H54 (cell line): ENCODE measurements at places on chromosomes 5 and 9.

DNA sequence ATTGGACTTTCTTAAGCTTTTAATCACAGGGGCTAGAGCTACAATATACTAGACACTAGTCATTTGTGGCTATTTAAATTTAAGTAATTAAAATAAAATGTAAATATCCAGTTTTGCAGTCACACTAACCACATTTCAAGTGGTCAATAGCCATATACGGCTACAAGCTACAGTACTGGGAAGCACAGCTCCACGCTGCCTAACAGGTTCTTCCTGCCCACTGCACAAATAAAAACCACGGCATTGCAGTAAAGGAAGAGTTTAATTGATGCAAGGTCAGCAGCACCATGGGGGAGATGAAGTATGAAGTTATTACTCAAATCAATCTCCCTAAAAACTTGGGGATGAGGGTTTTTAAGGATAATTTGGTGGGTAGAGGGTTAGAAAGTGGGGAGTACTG is 134.1 kb downstream of the LURAP1L start:
- no peak for DNase-seq

- DNase-seq = no peak
Observed at GRCh38 chr5:127112347-127112864, 39.1 kb upstream of the C5orf63 start.

DNA sequence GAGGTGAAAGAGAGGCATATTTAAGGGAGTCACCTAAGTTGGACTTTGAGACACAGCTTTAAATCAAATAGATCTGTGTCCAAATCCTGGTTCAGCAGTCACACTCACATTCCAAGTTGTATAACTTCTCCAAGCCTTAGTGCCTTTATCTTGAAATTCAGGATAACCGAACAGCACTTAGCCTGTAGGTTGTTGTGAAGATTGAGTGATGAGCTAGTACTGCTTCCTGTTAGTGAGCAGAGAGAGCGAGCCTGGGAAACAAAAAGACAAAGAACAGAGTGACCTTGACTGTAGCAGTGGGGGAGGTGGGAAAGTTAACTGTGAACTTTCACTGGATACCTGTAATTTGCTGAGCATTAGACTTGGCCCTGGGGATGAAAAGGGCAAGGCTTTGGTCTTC is 22.4 kb downstream of the MAML1 start:
- no peak for DNase-seq

GRCh38 chr9:76433836-76434235 is 25.1 kb upstream of the GCNT1 start:
- no peak for DNase-seq

GRCh38 chr9:38233343-38233742 is 159.2 kb upstream of the ALDH1B1 start:
- no peak for DNase-seq

DNA sequence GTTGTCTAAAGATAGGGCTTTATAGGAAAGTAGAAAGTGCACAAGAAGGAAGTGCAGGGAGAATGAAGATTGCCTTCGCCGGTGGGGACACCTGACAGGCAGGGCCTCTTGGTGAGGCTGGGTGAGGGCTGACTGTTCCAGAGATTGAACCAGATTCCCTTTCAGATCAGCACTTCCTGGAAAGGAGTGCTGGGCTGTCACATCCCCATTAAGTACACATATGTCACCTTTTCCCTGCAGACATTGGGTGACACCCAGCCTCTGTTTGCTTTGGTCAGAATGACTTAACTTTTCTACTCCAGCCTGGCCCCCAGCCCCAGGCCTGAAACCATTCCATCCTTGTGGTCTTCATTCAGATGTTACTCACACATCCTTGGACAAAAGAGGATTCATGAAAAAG is 7.4 kb upstream of the SHROOM1 start:
- no peak for DNase-seq

GRCh38 chr5:151005187-151005949 is 15.0 kb upstream of the GPX3 start:
- DNase-seq = no peak

DNA sequence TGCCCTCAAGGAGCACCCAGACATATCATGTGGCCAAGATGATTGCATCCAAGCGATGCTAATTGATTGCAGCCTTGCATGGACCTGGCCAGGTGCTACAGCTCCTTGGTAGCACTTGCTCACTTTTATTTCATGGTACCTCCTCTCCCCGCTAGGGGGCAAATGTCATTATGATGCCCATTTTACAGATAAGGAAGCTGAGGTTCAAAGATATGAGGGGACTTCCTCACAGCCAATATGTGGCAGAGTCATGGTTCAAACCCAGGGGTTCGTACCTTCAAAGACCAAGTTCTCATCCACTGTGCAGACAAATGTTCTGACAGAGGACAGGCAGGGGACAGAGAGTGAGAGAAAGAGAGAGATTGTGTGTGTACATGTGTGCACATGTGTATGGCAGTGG is 21.9 kb upstream of the KCNMB1 start:
- no peak for DNase-seq

- no peak for DNase-seq
Observed at GRCh38 chr9:135989722-135990467, 28.7 kb upstream of the UBAC1 start.

DNA sequence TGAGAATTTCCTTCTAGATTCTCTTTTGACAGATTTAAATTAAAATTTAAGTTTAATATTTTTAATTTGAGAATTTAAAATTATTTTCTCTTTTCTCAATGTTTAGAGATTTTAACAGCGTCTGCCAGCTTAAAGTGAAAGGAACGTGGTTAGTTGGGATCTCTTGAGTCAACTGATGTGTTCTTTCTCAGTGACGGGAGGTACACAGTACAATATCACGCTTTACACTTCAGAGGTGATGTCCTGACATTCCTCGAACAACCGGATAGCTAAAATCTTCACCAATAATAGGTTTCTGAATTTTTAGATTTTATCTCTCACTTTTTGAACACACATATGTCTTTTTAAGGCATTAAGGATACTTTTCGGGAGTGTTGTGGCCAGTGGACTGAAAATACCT is 81.1 kb downstream of the FAM174A start:
- no peak for DNase-seq

GRCh38 chr9:106862110-106862820 is 701 bp upstream of the ZNF462 start:
- peak; percentile 53 for DNase-seq

- DNase-seq = peak; percentile 54
Observed at GRCh38 chr9:37747271-37747753, 6.3 kb upstream of the TRMT10B start.

DNA sequence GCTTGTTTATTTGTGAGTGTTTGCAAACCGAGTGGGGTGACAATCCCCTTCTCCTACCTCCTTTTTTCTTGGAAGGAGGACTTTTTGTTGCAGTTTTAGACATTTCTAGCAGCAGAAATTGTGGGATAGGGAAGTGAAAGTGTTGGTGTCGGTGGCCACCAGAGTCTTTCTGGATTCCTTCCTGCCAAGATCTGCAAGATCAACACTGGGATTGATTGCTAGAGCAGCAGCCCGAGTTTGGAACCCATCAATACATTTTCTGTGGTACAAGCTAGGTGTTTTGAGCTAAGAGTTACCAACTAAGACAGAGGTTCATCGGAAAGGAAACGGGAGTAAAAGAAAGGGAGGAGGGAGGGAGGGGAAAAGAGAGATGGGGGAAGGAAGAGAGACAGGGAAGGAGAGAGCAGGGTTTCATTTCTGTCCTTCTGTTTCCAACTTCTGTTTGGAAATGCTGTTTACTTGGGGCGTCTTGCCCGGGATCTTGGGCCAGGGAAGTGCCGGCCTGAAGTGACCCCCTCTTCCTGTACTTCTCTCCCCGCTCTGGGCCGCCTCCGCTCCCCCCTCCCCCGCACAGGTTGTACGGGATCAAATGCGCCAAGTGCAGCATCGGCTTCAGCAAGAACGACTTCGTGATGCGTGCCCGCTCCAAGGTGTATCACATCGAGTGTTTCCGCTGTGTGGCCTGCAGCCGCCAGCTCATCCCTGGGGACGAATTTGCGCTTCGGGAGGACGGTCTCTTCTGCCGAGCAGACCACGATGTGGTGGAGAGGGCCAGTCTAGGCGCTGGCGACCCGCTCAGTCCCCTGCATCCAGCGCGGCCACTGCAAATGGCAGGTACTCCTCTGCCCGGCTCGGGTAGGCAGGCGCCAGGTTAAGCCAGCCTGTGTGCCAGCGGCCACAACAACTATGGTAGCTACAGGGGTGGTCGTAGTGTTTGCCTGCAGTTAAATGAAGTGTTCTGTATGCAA is 4.0 kb downstream of the ISL1 start:
- no peak for DNase-seq

GRCh38 chr9:130845254-130845653 is 10.2 kb downstream of the ABL1 start:
- no peak for DNase-seq

DNA sequence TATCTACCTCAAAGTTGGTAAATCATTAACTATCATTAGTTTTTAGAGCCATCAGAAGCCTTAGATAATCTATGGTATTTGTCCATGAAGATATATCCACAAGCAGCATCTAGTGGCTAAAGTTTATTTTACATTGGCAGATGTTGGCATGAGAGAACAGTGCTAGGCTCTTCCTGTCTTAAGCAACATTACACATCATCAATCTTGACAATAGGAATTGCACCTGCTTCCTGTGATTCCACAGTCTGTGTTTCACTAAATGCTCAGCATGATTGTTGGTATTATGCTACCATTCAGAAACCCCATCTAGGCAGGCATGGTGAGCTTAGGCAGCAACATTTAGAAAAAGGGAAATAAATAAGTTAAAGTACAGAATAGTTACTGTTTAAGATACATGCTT is 246.6 kb downstream of the SLCO4C1 start:
- no peak for DNase-seq

- DNase-seq = no peak
Observed at GRCh38 chr9:116741086-116741740, 54.1 kb downstream of the TRIM32 start.

- DNase-seq = no peak
Observed at GRCh38 chr5:107257885-107258520, 412.7 kb downstream of the EFNA5 start.

DNA sequence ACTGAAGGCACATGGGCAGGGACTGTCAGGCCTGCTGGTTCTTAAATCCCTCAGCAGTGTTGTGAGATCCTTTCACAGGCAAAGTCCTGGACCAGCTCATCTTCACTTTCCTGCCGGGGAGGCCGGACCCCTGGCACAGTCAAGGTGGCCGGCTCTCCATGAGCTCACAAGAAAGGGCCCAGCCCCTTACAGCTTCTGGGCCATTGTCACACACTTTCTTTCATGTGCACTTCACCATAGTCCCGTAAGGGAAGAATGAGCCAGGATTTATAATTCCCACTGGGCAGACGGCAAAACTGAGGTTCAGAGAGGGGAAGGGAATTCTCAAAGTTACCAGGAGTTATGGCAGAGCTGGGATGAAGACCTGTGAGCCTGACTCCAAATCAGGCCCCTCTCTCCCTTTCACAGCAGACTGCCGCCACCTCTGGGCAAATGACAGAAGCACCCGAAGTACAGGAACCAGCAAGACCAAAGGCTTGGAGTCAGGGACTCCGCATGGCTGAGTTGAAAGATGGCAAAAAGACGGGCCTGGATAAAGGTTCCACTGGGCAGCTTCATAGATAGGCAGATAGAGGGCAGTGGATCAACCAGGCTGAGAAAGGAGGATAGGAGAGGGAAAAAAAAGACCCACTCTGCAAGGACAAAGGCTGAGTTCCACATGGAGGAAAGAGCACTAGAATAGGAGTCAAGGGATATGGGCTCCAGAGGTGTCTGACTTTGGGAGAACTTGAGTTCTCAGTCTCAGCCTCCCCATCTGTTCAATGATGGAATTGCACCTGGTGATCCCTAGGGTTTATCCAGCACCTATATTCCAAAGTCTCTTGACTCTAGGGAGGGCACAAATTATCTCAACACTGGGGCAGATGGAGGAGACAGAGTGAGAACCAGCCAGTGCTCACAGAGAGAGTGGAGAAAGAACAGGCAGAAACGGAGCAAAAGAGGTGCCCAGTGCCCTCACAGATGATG is 128.7 kb downstream of the PAX5 start:
- DNase-seq = no peak

GRCh38 chr9:21402386-21403251 is 6.3 kb upstream of the IFNA8 start:
- DNase-seq = no peak

- peak; percentile 37 for DNase-seq
Observed at GRCh38 chr5:135141303-135142268, 107.6 kb upstream of the PITX1 start.

DNA sequence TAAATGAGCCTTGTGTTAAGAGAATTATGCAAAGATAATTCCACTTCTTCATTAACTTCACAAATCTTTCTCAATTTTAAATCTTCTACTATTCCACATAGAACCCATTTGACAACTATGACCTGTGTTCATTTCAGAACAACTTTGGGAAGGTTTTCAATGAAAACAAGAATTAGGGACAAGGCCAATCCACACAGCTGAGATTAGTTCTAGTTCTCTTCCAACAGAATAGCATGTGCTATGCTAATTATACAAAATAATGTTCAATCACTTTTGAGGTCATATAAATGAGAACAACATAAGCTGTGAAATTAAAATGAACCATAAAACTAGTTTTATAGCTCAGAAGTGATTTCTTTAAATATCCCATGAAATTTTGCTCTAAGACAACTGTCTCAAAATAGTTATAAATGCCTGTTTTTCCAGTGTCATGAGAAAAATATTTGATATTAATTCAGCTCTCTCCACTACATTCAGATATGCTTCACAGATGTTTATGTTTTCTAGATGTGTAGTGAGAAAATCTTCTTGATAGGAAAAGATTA is 7.2 kb upstream of the LHFPL2 start:
- DNase-seq = no peak

DNA sequence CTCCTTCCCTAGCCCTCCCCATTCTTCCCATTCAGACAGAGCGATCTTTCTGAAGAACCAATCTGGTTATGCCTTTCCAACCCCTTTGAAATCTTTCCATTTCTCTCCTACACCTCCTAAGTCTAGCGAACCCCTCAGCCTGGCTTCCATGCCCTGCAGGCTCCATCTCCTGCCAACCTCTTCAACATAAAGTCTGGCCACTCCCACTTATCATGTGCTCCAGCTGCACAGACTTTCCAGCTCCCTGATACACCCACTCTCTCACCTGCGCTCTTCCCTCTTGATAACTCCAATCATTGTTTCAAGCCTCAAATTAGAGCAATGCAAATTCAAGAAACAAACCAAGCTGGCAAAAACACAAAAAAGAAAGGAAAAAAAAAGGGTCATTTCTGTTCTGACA is 3.8 kb upstream of the ORM1 start:
- DNase-seq = no peak
